HCEC 1CT (cell line): ENCODE measurements at places on chromosomes 3 and 15.

DNA sequence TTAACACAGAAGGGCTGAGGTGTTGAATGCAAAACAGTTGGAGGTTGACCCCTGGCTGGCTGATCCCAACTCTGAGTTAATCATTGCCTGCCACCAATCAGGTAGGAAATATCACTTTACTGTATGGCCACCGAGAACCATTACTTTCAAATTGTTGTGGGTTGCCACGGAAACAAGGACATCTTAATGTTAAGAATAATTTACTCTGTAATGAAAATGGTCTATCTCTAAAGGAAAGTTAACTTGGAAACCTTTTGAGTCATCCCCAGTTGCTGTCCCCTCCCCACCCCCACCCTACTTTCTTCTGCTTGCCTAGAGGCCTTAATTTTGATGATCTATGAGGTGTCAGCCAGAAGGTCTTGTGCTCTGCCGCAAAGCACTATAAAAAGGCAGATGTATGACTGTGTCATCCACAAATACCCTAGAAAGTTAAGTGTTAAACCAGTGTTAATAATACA, 78.7 kb upstream of the SNRK start:
- DNase-seq = peak; percentile 43

GRCh38 chr3:10361375-10361774, 40.5 kb upstream of the SEC13 start:
- DNase-seq = no peak

GRCh38 chr15:77475898-77476297, 55.2 kb downstream of the HMG20A start:
- no peak for DNase-seq

GRCh38 chr3:197076415-197076814, 46.8 kb upstream of the MELTF start:
- no peak for DNase-seq

GRCh38 chr3:115804713-115805119, 181.4 kb downstream of the GAP43 start:
- DNase-seq = peak; percentile 97

- DNase-seq = no peak
Measured at GRCh38 chr15:50698101-50698500, 11.5 kb upstream of the TRPM7 start.

DNA sequence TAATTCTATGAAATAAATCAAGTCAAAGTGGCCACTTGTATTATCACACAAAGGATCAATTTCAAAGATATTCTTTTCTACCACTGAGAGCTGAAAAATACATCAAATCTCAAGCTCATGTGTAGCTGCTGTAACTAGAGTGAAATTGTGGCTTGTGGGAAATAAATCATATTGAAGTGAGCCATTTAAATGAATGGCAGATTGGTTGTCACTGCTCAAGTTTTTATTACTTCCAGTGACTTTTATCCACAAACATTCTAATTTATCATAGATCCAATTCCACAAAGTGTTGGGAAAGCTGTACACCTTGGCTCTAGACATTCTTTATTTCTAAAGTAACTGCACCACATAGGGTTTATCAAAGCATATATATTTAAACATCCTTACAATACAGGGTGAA, 285.4 kb downstream of the CNTN3 start:
- DNase-seq = no peak

- DNase-seq = peak; percentile 38
Measured at GRCh38 chr15:72472992-72473610, 1.0 kb upstream of the ARIH1 start.

GRCh38 chr3:169026543-169027182, 636.8 kb downstream of the MECOM start:
- peak; percentile 93 for DNase-seq

DNA sequence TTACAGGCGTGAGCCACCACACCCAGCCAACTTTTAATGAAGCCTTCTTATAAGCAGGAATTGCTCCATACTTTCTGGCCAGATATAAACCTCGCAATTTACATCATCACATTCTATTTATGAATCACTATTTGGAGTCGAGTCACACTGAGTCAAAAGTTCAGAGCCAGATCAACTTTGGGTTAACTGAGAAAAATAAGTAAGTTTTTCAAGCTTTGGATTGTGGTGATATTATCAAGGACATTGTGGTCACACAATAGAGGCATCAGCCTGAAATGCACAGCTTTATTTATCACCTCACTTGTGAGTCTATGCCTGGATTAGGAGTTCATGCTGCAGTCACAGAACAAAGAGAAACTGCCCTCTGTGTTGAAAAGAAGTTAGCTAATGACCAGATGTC, 1163.5 kb downstream of the ROBO1 start:
- DNase-seq = peak; percentile 89

- peak; percentile 44 for DNase-seq
Measured at GRCh38 chr3:16480861-16481545, 32.5 kb downstream of the RFTN1 start.

GRCh38 chr15:35182841-35183479, 97.9 kb upstream of the NANOGP8 start:
- no peak for DNase-seq

DNA sequence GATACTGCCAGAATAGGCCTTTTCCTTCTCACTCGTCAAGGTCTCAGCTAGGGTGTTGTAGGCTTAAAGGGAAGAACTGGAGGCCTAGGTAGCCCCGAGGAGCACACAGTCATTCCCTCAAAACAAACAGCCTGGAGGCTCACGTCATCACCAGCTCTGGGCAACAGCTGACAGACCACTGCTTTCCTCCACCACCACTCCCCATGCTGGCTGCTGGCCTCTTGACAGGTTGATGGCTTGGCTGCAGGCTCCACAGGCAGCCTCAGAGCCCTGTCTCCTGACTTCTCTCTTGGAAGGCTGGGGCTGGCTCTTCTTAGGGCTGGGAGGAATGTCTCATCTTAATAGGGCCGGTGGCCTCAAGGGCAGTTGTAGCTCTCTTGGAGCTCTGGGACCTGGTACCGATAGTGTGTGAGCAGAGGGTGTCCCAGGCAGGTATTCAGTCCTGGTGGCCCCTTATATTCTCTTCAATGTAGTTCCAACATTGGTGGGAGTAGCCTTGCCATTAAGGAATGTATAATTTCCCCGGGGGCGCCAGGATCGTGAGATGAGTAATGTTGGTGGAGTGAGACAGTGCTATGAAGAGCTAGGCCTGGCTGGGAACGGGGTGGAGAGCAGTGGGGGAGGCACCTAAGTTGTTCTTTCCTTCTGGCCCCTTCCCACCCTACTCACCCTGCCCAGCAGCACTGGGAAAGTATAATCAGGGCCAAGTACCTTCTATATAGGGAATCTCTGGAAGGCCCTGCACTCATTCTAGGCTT, 6.1 kb upstream of the AP2M1 start:
- no peak for DNase-seq

DNA sequence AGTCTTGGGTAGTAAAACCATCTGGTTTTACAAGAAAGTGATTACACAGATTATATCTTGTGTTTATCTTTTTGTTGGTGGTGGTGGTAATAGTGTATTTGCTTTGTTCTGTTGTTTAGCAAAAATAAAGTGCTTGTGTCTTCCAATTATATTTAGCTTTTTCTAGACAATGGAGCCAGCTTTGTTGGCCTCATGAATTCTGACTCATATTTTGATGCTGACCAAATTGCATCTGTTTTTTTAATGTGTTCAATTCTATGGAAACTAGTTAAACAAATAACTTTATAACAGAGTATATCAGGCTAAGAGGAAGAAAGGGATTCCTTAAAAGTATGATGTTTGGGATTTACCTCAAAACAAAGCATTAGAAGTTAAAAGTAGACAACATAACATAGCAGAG, 69.3 kb upstream of the BFSP2 start:
- DNase-seq = no peak

- DNase-seq = no peak
Measured at GRCh38 chr3:194950906-194951628, 265.4 kb downstream of the FAM43A start.

DNA sequence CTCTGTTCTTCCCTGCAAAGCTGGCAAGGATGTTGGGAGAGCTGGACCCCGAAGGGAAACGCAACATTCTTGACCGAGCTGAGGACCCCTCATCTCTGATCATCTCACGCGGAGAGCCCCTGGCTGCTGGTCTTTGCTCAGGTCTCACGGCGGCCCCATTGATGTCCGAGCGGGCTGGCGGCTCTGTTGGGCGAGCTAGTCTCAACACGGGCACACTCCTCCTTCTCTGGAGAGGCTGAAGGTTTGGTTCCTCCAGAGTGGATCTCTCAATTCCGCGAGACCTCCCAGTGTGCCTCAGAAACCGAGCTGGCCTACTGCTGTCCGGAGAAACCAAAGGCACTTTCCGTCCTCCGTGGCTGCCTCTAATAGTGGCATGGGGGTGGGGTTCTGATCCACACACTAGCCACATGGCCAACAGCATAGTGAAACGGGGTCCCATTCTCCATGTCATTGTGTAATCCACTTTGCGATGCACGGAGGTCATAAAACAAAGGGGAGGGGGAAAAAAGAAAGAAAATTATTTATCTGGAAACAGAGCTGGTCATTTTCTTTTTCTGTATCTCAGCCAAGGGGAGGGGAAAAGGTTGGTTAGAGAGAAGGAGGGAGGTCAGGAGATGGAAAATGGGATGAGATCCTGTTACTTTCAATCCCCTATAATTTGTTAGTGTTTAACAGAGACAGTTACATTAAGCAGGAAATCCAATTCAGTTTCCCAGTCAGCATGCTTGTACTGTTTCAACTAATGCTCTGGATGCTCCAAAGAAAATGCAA, 1.3 kb downstream of the CCDC80 start:
- peak; percentile 24 for DNase-seq

- DNase-seq = no peak
Measured at GRCh38 chr3:193996641-193997089, 139.3 kb upstream of the HES1 start.

GRCh38 chr3:177721864-177722785, 524.8 kb upstream of the TBL1XR1 start:
- DNase-seq = no peak

DNA sequence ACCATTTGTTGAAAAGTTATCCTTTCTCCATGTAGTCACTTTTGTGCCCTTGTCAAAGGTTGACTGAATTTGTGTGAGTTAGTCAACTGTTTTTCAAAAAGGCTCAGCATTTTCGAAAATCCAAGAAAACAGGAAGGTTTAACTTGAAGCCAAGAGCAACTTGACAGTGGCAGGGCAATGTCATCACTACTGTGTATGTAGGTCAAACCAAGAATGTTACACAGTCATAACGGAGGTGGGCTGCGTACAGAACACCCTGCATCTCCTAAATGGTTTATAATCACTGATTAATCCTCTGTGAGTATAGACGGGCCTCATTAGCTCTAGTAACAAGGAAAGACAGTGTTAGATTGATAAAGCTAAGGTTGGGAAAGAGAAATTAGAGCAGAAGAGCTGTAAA, 1064.9 kb downstream of the FHIT start:
- no peak for DNase-seq

DNA sequence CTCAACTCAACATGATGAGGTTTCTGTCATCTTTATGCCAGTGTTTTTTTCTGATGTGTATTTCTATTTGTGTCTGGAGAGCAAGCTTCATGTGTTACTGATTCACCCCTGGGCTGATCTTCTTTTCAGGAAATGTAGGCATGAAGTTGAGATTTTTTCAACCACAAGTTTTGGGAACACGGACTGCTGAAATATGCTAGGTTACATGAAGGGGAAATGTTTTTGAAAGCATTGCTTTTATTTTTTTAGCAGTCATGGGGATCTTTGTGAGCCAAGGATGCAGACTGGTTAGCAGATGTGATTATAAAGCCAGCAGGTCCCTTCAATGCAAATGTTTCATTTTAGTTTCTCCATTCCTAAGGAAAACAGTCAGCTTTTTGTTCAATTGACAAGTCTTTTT, 219.3 kb upstream of the COL8A1 start:
- DNase-seq = peak; percentile 7

DNA sequence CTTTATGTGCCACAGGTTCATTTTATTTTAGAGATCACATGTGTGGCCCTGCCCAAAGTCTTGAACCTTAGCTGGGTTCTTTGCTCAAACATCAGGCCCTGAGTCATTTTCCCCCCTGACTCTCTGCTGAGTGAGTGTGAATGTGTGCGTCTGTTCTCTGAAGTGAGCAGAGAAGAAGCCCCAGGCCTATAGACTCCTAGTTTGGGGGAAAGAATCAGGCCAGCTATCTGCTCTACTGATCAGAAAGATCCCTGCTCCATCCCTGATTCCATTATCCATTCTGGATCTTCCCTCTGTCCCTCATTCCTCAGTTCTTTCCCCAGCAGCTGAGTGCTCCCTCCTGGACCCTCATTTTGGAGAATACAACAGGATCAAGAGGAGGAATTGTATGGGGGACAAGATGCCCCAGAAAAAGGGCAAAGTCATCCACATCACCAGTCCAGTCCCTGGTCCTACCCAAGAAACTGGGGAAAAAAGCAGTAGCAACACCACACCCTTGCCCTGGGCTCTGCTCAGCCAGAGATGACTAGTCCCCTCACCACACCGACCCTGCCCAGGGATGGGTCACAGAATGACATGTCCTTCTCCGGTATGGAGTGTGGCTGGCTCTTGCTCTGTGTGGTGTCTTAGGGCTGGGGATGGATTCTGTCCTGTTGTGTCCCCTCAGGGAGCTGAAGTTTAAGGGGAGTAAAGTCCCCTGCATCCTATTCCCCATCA, 3.2 kb downstream of the DUOX1 start:
- DNase-seq = no peak

- no peak for DNase-seq
Measured at GRCh38 chr3:114377426-114377825, 83.6 kb downstream of the TIGIT start.

DNA sequence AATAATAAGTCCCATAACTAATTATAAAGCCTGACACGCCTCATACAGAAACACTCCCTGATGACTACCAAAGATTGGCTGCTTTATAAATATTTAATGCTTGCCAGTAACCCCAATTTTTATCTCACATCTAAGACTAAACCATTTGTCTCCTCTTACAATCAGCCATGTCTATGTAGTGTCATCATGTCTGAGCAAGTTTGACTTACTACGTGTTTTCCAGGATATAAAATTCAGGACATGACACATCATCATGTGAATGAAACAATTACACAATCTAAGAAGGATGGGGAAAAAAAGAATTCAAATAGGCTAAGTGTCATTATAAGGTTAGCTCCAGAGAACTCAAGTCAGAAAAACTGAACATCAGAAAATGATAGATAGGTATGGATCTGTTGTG, 208.7 kb downstream of the MECOM start:
- DNase-seq = peak; percentile 90

DNA sequence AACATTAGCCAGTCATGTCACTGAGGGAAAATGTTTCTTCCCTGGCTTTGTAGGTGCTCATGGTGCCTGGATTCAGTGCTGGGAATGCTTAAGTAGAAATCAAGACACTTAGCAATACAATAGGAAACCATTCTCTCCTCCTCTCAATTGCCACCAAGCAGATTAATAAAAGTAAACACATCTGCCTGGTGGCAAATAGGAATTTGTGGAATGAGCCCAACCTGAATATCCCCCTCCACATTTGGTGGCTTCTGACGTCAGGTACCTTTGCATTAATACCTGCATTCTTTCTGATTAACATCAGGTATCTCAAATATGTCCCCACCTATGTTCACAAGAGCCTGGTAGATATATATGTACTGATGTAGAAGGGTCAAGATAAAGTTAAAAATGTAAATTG, 42.7 kb downstream of the PPP2R3A start:
- no peak for DNase-seq

DNA sequence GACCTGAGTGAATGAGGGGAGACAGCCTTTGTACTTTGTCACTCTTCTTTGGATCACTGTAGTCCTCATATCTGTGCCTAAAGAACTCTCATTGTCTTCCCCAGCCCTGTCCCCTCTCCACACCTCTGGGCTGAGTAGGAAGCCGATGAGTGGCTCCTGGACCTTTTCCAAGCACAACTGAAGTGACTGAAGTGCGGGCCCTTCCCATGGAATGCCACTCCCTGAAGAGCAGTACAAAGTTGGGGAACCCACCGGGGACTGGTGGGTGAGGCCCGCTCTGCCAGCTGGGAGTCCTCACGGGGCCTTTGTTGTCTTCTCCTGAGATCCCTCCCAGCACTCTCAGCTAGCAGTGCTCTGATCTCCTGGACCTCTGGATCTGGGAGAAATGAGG, 90.1 kb downstream of the AAGAB start:
- DNase-seq = no peak
